ENCODE measurements at places on chromosomes 13 and 19. TPM values are rescaled to one million over a fixed set of nuclear protein-coding genes. Genes with fewer than 3 reads are reported as not detected.

Gene KLK14
- not detected for total RNA-seq

Gene PRODH2
- total RNA-seq, result not detected

Gene TLE2
- total RNA-seq, result 8.3 TPM

Gene PEG3
- 0.60 TPM for total RNA-seq

Gene PTH2
- not detected for total RNA-seq

Gene LILRA2
- not detected for total RNA-seq

Gene KCNJ14
- 0.39 TPM for total RNA-seq

Gene OR10H1
- total RNA-seq, result not detected

Gene SLC17A7
- 0.05 TPM for total RNA-seq

Gene ZNF625
- total RNA-seq, result 4.1 TPM

Gene SYMPK
- 48.7 TPM for total RNA-seq

Gene TLE6
- total RNA-seq, result 0.20 TPM

Gene SYNGR4
- not detected for total RNA-seq

Gene SLC8A2
- total RNA-seq, result not detected

Gene YJEFN3
- 0.07 TPM for total RNA-seq

Gene CERS1
- 0.53 TPM for total RNA-seq

Gene CGB8
- total RNA-seq, result not detected

Gene OR7A5
- not detected for total RNA-seq

Gene ZNF491
- 0.64 TPM for total RNA-seq

Gene DACH1
- 4.1 TPM for total RNA-seq

Gene CEBPA
- not detected for total RNA-seq

Gene MATK
- total RNA-seq, result not detected

Gene ATP7B
- total RNA-seq, result 4.2 TPM

Gene HSH2D
- not detected for total RNA-seq

Gene SIGLEC14
- 0.27 TPM for total RNA-seq

Gene LIN7B
- 5.3 TPM for total RNA-seq

Gene PRMT1
- 369 TPM for total RNA-seq

Gene VSTM2B
- total RNA-seq, result not detected
